Small intestine (tissue), 16 donors: ENCODE measurements at places on chromosomes 5 and 9.

- H3K36me3 ChIP-seq, result no peaks in the 10 kb centered on the region
- peaks cover 16% of the 10 kb centered on the region for H3K4me1 ChIP-seq
- no peak overlapping the region for H3K4me3 ChIP-seq
- H3K27me3 ChIP-seq, result no peaks in the 10 kb centered on the region
- no peak for DNase-seq
- no peak overlapping the region for H3K27ac ChIP-seq
These were observed 160.4 kb downstream of the RGS3 start for GRCh38 chr9:113623851-113624485.

- H3K27me3 ChIP-seq, result no peaks in the 10 kb centered on the region
- H3K27ac ChIP-seq, result no peak overlapping the region
- DNase-seq, result no peak
- H3K4me1 ChIP-seq, result no peaks in the 10 kb centered on the region
These were observed 77.0 kb downstream of the ERCC6L2 start for GRCh38 chr9:95952471-95952870.

- DNase-seq, result no peak
- no peaks in the 10 kb centered on the region for H3K36me3 ChIP-seq
- no peaks in the 10 kb centered on the region for H3K27me3 ChIP-seq
- H3K27ac ChIP-seq, result no peak overlapping the region
These were observed 569.5 kb upstream of the SEMA6A start for GRCh38 chr5:117144086-117144485.

DNA sequence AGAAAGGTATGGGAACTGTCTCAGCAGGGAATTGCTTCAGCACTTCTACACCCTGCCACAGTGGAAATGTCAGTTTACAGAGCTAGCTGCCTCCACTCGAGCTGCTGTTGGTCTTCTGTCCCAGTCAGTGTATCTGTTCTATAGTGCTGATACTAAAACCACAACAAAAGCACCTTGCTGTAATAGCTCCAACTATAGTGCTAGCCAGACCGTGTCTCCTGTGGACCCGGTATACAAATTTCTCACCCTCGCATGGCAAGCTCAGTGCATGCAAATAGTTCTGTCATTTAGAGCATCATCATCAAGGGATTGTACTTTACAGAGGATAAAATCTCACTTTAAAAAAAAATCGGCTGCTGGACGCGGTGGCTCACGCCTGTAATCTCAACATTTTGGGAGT, 51.5 kb upstream of the IQGAP2 start:
- no peak overlapping the region for H3K4me3 ChIP-seq
- no peaks in the 10 kb centered on the region for H3K4me1 ChIP-seq
- H3K36me3 ChIP-seq, result no peaks in the 10 kb centered on the region
- no peak for DNase-seq

DNA sequence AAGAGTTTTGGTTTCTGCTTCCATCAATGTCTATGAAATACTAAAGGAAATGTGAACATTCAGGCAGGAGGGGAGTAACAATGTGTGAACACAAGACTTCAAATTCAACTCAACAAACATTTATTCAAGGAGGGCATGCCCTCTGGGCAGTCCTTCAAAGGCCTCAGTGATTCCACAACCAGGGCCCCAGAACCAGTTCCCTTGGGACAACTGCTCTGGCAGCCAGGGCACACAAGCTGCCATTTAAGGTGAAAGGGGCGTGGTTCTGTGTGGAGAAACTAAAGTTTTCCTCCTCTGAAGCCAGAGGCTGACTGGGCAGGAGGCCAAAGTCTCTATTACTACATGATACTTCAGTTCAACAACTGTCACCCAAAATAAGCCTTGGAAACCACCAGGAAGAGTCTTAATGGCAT, 3.2 kb downstream of the RBM18 start:
- peaks cover 10% of the 10 kb centered on the region for H3K4me1 ChIP-seq
- peaks cover 12% of the 10 kb centered on the region for H3K36me3 ChIP-seq

GRCh38 chr5:136164226-136164625, 28.7 kb downstream of the SMIM32 start:
- peaks cover 6% of the 10 kb centered on the region for H3K36me3 ChIP-seq
- no peak overlapping the region for H3K4me3 ChIP-seq
- DNase-seq, result no peak
- no peaks in the 10 kb centered on the region for H3K4me1 ChIP-seq

DNA sequence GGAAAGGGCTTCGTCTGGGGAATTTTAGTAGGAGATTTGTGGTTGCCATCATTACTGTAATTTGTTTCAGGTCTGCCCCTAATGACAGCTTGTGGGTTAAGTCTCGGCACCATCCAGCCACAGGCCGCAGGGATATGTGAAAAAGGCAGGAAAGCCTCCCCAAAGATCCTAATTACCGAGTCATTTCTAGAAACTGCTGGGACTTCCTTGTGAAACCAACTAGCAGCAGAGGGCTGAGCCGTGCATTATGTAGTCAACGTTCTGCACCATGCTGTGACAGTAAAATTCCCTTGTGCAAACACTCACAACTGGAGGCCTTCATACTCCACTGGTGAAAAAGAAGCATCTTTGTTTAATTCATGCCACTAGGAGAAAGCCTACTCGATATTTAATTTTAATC, 230.3 kb downstream of the MPDZ start:
- H3K36me3 ChIP-seq, result no peaks in the 10 kb centered on the region
- H3K4me1 ChIP-seq, result no peaks in the 10 kb centered on the region
- H3K27me3 ChIP-seq, result no peaks in the 10 kb centered on the region
- no peak overlapping the region for H3K4me3 ChIP-seq
- H3K27ac ChIP-seq, result no peak overlapping the region
- DNase-seq, result no peak

- no peaks in the 10 kb centered on the region for H3K27me3 ChIP-seq
- H3K4me3 ChIP-seq, result no peak overlapping the region
- no peak for DNase-seq
- peaks cover 12% of the 10 kb centered on the region for H3K36me3 ChIP-seq
- no peaks in the 10 kb centered on the region for H3K4me1 ChIP-seq
These were observed 64.6 kb downstream of the YTHDC2 start for GRCh38 chr5:113578091-113578490.

- no peaks in the 10 kb centered on the region for H3K36me3 ChIP-seq
- no peak for DNase-seq
- no peaks in the 10 kb centered on the region for H3K4me1 ChIP-seq
- peak overlapping the region; percentile 45 for H3K4me3 ChIP-seq
- H3K27me3 ChIP-seq, result peaks cover 33% of the 10 kb centered on the region
- H3K27ac ChIP-seq, result no peak overlapping the region
These were observed 4.8 kb upstream of the PITX1 start for GRCh38 chr5:135038813-135039270.

DNA sequence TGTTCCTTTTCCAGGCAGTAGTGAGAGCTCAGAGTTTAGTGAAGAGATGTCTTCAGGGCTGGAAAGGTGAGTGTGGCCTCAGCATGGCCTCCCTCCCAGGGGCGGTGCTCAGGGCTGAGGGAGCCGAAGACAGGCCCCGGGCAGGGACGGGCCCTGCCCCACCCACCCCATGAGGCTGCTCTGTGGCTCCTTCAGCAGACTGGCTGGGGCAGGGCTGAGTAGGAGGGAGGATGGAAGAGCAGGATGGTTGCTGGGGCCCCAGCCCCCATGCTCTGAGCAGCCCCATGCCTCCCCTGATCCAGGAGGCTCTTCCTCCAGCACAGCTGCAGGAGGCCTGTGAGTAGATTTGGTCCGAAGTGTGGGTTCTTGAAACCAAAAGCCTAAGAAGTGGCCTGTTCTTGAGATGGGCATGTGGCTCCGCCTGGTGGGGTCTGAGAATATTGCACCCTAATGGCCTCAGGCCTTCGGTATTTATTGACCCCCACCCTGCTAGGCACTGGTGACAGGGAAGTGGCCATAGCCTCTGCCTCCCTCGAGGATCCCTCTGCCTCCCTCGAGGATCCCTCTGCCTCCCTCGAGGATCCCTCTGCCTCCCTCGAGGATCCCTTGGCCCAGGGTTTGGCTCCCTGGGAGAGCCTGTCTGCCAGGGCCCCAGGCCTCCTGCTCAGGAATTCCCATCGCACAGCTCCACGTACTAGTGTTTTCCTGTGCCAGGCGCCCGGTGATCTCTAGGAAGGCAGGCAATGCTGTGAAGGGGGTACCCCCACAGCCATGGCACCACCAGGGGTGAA, 65.4 kb upstream of the GARNL3 start:
- H3K27me3 ChIP-seq, result no peaks in the 10 kb centered on the region
- peak; percentile 94 for DNase-seq
- H3K4me1 ChIP-seq, result peaks cover 53% of the 10 kb centered on the region
- no peak overlapping the region for H3K27ac ChIP-seq
- H3K4me3 ChIP-seq, result no peak overlapping the region

- H3K36me3 ChIP-seq, result no peaks in the 10 kb centered on the region
- no peak overlapping the region for H3K4me3 ChIP-seq
- no peak for DNase-seq
- no peaks in the 10 kb centered on the region for H3K4me1 ChIP-seq
These were observed 98.4 kb upstream of the MVB12B start for GRCh38 chr9:126228111-126228780.

- H3K4me1 ChIP-seq, result peaks cover 2% of the 10 kb centered on the region
- no peaks in the 10 kb centered on the region for H3K27me3 ChIP-seq
- no peaks in the 10 kb centered on the region for H3K36me3 ChIP-seq
- peak; percentile 63 for DNase-seq
- H3K27ac ChIP-seq, result peak overlapping the region; percentile 81
These were observed 7.4 kb downstream of the GALNT10 start for GRCh38 chr5:154197801-154198491.

DNA sequence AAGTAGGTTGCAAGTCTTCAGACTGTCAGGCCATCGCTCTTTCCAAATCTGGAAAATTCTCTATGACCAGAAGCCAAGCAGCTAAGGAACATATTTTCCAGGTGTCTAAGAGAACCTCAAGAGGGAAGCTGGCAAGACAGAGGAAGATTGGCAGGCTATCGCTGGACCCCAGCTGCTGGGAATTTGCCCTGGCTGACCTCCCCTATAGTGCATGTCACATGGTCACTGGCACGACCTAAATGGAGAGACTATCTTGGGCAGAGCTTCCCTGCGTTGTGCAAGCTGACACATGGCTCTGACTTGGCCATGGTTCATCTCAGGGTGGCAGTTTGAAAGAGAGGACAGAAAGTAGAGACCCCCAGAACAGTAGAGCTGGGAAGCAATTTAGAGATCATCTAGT, 104.9 kb upstream of the ZNF618 start:
- no peaks in the 10 kb centered on the region for H3K4me1 ChIP-seq

GRCh38 chr9:137449931-137450538, 8.9 kb upstream of the ENTPD8 start:
- H3K27me3 ChIP-seq, result no peaks in the 10 kb centered on the region
- no peak overlapping the region for H3K4me3 ChIP-seq
- H3K4me1 ChIP-seq, result peaks cover 28% of the 10 kb centered on the region
- H3K27ac ChIP-seq, result no peak overlapping the region
- DNase-seq, result no peak

DNA sequence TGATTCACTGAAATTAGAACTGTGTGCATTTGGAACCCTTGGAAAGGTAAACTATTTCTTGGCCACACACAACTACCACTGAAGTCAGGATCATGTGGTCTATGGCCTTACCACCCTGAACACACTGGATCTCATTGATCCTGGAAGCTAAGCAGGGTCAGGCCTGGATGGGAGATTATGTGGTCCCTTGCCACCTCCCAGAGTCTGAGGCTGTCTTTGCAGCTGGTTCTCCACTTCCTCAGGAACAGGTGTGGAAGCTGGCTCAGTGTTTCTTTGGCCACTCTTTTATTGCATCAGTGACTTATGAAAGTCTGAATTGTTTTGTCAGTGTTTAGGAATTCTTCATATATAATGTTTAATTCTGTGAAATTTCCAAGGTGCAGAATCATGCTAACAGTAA, 89.2 kb downstream of the TEK start:
- no peaks in the 10 kb centered on the region for H3K4me1 ChIP-seq
- H3K36me3 ChIP-seq, result peaks cover 2% of the 10 kb centered on the region
- no peak overlapping the region for H3K4me3 ChIP-seq
- no peaks in the 10 kb centered on the region for H3K27me3 ChIP-seq
- H3K27ac ChIP-seq, result no peak overlapping the region

GRCh38 chr5:158860706-158861105, 239.0 kb downstream of the EBF1 start:
- H3K36me3 ChIP-seq, result no peaks in the 10 kb centered on the region
- no peak for DNase-seq
- H3K4me3 ChIP-seq, result no peak overlapping the region
- H3K27ac ChIP-seq, result no peak overlapping the region
- no peaks in the 10 kb centered on the region for H3K4me1 ChIP-seq
- no peaks in the 10 kb centered on the region for H3K27me3 ChIP-seq

- no peaks in the 10 kb centered on the region for H3K36me3 ChIP-seq
- DNase-seq, result no peak
- no peaks in the 10 kb centered on the region for H3K27me3 ChIP-seq
- no peak overlapping the region for H3K27ac ChIP-seq
- H3K4me1 ChIP-seq, result no peaks in the 10 kb centered on the region
These were observed 26.9 kb upstream of the ADAM19 start for GRCh38 chr5:157602505-157602904.

DNA sequence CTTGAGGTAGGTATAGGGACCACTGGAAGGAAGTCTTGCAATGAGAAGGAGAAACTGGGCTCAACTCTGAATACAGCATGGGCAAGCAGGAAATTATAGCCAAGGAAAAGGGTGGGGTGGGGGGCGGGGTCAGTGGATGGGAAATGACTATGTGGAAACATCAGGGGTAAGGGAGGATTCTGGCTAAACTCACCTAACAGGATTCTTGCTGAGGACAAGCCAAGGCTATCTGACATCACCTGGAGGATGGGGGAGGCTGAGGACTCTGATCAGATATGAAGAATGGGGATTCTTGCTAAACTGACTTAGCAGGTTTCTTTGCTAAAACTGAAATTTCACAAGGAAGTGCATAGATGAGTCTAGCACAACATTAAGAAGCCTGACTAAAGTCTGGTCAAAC, 40.8 kb downstream of the CTSL start:
- H3K4me3 ChIP-seq, result no peak overlapping the region
- H3K27me3 ChIP-seq, result peaks cover 20% of the 10 kb centered on the region
- no peak overlapping the region for H3K27ac ChIP-seq
- peak; percentile 12 for DNase-seq
- H3K36me3 ChIP-seq, result no peaks in the 10 kb centered on the region

DNA sequence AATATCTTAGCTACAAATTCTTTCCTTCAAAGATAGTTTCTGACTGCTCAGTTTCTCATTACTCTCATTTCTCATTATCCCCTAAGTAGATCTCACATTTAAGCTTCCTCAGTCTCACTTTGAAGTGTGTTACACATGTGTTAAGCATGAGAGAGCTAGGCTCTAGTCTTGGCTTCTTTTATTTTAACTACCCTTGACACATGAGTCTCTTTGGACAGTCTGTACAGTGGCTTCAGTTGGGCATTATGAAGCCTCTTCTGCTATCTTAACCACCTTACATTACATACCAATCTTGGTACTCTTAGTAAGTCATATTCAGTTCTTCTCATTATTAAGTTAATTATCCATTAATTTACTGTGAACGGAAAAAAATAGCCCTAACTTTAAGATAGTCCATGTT, 232.5 kb downstream of the FBXL17 start:
- no peak for DNase-seq
- H3K4me1 ChIP-seq, result no peaks in the 10 kb centered on the region
- no peak overlapping the region for H3K4me3 ChIP-seq
- no peaks in the 10 kb centered on the region for H3K36me3 ChIP-seq
- no peaks in the 10 kb centered on the region for H3K27me3 ChIP-seq

GRCh38 chr9:123450098-123450770, 94.2 kb downstream of the CRB2 start:
- H3K36me3 ChIP-seq, result peaks cover 48% of the 10 kb centered on the region
- no peaks in the 10 kb centered on the region for H3K27me3 ChIP-seq
- DNase-seq, result no peak
- H3K4me3 ChIP-seq, result no peak overlapping the region
- no peaks in the 10 kb centered on the region for H3K4me1 ChIP-seq
